Stimulated activated CD4-positive, alpha-beta T cell treated with anti-CD3 and anti-CD28 coated beads, Interleukin-15, amount 100 ng/mL, for 1 hour (primary cell): ENCODE measurements at places on chromosomes 5 and 9.
A peak's percentile ranks its signal among the peaks of the same experiment; 100 is the strongest.

GRCh38 chr5:133396814-133397213, 215.5 kb downstream of the FSTL4 start:
- DNase-seq, result no peak

DNA sequence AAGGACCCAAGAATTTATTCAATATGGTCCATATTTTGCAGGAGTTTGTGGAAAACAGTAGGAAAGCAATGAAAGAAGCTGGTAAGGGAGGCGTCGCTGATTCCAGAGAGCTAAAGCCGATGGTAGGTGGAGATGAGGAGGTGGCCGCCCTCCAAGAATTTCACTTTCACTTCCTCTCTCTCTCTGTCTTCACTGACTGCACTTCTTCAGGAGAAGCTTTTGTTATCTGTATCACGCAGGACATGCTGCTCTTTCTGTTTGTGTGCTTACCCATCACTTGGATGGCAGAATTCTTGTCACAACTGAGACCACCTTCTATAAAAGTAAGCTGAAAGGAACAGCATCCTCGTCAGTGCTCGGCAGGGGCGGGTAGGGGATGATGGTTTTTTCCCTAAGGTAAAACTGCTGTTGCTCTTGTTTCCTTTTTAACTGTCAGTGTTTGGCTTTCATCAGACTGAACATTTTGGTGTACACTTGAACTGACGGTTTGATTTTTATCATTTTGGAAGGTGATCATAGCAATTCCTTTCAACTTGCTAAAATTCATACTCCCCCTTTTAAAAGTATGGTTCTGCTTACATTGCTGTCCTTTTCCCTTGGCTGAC, 62.4 kb upstream of the FSD1L start:
- no peak for DNase-seq

DNA sequence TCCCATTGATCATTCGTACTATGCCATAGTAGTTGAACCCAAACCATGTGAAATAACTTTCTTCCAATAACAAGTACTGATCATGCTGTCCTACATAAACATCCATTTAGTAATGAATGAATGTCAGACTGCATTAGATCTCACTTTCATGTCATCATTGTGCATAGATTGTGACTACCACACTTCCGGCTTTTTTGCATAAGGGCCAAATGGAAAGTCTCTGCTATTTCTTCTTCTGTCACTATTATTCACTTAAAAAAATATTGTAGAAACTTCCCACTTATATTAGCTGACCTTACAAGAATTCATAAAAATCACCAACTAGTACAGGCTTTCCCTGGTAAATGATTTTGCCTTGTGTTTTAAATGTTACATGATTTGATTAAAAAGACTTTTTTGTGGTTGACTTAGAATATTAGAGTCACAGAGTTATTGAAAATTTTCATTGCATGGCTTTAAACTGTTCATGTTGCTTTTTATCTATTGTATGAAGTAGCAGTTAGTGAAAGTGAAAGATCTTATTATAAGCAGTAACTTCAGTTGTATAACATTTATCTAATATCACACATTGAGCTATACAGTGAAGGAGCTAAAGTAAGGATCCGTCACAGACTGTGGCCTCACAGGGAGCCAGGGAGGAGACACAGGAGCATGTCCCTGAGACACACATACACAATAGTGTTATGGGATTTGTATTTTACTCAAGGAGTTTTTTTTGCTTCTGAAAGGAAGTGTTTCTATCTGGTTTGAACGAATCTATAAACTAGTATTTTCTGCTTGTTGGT, 33.9 kb downstream of the LMNB1 start:
- DNase-seq, result no peak

DNA sequence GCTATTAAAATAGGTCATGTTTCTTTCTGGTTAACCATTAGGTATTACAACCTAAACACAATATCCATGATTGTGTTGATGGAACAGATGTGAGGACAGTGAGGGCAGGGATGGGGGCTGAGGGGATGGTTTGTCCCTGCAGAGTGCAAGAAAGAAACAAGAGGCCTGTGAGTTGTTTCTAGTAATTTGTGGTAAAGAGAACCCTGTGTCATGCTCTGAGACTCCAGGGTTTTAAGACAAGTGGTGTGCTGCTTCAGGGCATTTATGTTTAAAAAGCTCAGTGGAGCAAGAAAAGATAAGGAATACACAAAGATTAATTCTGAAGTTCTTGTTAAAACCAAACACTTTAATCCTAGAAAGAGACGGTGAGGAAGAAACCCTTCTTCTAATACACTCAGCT, 656.5 kb downstream of the TLE1 start:
- no peak for DNase-seq

GRCh38 chr5:23445573-23445972, 61.8 kb upstream of the PRDM9 start:
- DNase-seq, result no peak

GRCh38 chr9:96086936-96087571, 211.6 kb downstream of the ERCC6L2 start:
- DNase-seq, result no peak

- no peak for DNase-seq
Measured at GRCh38 chr5:140259500-140259899, 43.4 kb downstream of the PFDN1 start.

- DNase-seq, result no peak
Measured at GRCh38 chr5:137315534-137316345, 183.4 kb downstream of the SPOCK1 start.

- peak; percentile 68 for DNase-seq
Measured at GRCh38 chr9:127608104-127608966, 3.7 kb upstream of the STXBP1 start.

- no peak for DNase-seq
Measured at GRCh38 chr9:101463397-101463796, 27.8 kb upstream of the ALDOB start.

- DNase-seq, result no peak
Measured at GRCh38 chr5:159041444-159042198, 58.1 kb downstream of the EBF1 start.

DNA sequence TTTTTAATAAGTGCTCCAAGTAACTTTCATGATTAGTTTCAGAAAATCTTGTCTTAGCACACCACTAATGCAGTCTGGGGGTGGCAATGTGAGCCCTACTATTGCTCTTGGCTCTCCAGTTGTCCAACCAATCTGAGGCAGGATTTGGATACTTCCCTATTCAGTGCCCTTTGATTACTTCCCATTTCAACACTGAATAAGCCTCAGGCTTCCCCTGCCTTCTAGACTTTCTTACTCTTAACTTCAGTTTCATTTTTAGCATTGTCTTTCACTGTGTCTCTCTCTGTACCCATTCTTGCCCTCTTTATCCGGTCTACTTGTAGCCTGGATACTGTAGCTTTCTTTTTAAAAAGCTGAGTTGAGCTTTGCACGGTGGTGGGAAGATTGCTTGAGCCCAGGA, 186.1 kb downstream of the C9orf152 start:
- DNase-seq, result no peak

DNA sequence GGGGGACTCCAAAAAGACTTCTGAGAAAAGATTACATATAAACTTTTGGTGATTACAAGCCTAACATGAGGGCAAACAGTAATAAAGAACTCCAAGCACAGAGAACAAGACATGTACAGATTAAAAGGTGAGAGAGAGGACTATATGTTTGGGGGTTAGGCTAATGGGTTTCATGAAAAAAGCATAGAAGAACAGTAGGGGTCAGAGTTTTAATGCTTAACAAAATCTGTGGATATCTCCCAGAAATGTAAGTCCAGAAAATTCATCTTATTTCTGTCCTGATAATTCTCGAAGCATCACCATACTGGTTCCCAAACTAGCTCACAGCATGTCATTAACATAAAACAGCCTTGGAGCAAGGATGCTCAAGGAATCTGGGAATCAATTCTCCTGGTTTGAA, 137.2 kb downstream of the ARRDC3 start:
- DNase-seq, result no peak

- no peak for DNase-seq
Measured at GRCh38 chr9:132040246-132040645, 39.4 kb downstream of the MED27 start.

GRCh38 chr9:97394881-97395280, 17.0 kb upstream of the TDRD7 start:
- DNase-seq, result no peak

DNA sequence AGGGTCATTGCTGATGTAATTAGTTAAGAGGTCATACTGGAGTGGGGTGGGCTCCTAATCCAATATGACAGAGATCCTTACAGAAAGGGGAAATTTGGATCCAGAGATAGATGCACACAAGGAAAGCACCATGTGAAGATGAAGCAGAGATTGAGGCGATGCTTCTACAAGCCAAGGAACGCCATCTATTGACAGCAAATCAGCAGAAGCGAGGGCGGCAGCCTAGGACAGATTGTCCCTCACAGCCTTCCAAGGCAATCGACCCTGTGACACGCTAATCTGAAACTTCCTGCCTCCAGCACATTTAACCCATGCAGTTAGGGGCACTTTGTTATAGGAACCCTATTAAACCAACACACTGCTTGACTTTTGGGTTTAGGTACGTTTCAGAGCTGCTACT, 285.1 kb upstream of the DAP start:
- DNase-seq, result no peak

GRCh38 chr5:10590226-10590999, 26.5 kb downstream of the ANKRD33B start:
- DNase-seq, result no peak

DNA sequence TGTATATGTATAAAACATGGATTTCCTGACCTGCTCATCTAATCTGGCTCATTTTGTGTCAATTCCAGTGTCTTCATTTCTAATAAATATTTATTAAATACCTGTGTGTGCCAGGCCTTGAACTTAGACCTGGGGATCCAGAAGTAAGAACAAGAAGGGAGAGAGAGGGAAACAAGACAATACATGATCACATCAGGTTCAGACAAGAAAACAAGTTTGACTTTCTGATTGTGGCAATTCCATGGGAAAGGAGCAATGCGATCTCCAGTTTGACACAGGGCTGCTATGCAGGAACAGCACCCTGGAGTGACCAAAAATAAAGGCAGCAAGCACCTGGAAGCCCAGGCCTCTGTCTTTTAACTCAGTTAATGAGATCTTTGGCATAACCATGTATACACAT, 198.1 kb upstream of the ACTBL2 start:
- no peak for DNase-seq

GRCh38 chr5:60447488-60447920, 252.5 kb downstream of the DEPDC1B start:
- DNase-seq, result no peak

DNA sequence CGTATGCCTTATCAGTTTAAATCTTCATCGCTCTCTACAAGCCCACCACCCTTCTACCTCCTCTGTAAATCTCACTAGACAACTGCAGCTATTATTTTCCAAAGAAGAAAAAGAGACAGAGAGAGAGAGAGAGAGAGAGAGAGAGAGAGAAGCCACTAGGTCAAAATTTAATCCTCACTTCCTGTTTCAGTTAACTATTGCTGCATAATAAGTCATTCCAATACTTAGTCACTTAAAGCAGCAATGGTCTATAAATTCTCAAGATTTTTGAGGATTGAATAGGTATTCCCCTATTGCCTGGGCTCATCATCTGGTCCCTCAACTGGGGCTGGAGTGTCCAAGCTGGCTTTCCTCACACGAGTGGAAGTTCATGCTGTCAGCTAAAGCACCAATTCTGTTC, 68.8 kb downstream of the ITGA1 start:
- DNase-seq, result no peak

DNA sequence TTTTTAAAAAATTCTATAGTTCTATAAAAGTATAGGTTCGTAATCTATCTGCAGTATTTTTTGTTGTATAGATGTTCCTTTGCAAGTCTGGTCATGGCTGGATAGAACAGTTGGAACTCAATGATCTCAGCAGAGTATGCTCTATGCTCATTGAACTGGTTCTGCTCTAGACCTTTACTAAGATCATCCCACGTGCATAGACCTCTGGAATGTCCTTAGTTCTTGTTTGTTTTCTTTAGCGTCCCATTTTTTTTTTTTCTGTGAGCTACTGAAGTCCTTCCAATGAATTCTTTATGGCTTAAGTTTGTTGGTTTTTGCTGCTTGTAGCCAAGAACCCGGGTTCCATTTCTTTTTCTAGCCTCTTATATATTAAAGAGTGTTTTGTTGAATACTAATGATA, 3.5 kb downstream of the TMEM38B start:
- no peak for DNase-seq

DNA sequence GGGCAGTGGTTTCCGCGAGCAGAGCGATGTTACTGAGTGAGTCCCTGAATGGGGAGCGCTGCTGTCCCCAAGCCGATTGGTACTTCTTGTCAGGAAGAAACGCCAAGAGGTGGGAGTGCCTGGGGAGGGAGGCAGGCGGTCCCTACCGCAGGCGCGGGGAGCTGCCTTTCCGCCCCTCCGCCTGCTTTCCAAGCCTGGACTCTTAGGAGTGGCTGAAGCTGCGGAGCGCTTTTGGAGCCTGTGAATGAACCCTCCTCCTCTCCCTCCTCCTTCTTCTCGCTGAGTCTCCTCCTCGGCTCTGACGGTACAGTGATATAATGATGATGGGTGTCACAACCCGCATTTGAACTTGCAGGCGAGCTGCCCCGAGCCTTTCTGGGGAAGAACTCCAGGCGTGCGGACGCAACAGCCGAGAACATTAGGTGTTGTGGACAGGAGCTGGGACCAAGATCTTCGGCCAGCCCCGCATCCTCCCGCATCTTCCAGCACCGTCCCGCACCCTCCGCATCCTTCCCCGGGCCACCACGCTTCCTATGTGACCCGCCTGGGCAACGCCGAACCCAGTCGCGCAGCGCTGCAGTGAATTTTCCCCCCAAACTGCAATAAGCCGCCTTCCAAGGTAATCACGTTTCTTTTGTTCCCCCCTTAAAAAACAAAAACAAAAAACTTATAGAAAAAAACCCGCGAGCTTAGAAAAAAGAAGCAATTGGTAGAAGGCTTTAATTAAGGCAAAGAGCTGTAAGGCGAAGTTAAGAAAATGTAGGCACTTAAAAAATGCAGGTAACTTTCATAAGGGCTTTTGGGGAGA, at the start of gene VCAN:
Gene VCAN (plus strand): TSS at position 340 of the 808 bp plus-strand sequence. CDS start 11,775 bp downstream, outside the sequence.
- no peak for DNase-seq

DNA sequence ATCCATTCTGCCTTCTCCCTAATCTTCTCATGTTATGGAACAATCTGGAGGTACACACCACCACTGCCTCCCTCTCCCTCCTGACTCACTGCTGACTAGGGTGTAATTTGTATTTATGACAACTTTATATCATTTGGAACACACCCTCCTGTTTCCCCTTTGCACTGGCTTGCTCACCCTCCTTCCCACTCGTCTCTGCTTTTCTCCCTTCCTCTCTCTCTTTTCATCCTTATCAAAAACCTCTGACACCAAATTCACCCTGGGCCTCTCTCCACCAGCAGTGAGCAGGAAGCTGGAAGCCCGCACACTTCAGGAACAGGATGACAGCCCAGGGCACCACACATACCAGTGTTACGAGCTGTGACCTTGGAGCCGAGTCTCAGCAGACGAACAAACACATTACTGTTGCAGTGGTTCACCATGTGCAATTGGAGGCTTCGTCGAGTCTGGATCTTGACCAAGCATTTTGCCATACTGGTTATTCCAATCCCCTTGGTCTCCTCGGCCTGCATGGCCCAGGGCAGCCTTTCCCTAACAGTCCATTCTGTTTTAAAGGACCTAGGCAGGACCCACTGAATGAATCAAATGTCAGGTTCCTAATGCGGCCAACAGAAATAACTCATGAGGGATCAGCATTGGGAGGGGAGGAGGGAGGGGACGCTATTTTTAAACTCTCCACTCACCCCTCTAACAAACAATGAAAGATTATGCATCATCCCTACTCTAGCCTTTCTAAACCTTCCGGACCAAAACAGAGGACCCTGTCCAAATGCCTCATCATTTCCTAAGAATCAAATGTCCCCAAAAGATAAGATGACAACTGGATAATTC, 203.9 kb upstream of the RASEF start:
- no peak for DNase-seq
